Activated naive CD8-positive, alpha-beta T cell treated with anti-CD3 and anti-CD28 coated beads, Interleukin-2, amount 10 ng/mL, durations not matched to agents 7 days and 5 days (primary cell): ENCODE measurements at places on chromosomes 12 and 14.

GRCh38 chr14:51613416-51613815, 38.3 kb upstream of the FRMD6 start:
- no peak for DNase-seq

DNA sequence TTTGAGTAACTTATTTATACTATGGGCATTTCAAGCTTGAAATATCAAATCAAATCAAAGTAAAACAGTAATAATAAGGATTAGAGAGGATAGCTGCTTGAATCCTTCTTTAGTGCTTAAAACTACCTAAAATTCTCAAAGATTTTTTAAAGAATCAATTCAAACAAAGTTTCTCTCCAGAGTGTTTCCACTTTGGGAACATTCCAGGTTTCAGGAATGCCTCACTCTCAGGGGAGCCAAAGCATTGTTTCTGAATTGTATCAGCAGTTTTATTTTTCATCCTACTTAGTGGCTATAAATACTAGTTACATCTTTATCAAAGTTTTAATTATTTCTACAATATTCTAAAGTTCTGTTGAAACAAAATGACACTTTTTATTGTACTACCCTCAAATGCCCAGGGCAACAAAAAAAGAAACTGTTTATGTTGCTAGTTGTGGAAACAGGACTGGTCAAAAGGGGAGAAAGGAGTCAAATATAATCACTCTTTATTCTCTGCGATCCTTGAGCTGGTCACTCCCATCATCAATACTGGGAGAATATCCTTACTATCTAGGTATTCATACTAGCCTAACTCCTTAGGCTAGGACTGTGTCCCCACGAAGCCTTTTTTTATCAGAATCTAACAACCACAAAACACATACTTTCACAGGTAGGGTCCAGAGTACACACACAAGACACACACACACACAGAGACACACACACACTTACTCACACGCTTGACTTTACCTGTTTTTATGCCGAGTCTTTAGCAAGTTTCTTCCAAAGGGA, 598 bp downstream of the RASSF9 start:
- DNase-seq: no peak

- no peak for DNase-seq
Measured at GRCh38 chr12:29334937-29335336, 46.0 kb downstream of the ERGIC2 start.

DNA sequence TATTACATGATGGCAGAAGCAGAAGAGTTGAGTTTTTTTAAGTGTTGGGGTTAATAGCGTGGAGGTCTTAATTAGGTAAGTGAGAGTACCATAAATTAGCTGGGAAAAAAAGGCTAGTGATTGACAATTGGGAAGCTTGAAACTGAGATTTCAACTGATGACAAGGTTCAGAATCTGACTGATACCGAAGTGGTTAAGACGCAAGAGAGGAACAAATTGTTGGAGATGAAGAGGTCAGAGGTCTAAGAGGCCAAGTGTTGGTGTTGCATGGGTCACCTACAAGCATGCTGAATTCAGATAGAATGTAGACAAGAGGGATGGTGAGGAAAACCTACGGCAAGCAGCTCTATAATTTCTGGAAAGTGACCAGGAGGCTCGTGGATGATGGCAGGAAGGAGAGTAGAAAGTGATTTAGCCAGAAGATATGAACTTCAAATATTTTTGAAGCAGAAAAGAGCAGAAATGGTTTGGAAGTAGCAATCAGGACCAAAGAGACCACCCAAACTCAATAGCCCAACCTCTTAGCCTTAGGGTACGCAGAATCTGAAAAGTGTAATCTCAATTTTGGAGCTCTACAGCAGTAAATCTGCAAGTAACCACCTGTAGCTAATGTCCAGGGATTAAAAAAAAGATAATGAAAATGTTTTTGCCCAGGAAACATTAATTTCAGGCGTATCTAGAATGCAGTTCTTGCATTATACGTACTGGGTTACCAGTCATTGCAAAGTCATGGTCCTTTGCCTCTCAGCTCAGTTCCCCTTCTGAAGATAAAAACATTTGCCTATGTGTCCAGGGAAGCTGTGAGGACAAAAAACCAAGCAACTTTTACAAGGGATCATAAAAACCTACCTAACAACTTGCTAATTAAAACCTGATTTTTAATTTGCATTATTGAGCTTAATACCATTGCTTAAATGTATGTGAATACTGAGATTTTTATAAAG, 1.7 kb upstream of the TMPO start:
- DNase-seq: no peak

DNA sequence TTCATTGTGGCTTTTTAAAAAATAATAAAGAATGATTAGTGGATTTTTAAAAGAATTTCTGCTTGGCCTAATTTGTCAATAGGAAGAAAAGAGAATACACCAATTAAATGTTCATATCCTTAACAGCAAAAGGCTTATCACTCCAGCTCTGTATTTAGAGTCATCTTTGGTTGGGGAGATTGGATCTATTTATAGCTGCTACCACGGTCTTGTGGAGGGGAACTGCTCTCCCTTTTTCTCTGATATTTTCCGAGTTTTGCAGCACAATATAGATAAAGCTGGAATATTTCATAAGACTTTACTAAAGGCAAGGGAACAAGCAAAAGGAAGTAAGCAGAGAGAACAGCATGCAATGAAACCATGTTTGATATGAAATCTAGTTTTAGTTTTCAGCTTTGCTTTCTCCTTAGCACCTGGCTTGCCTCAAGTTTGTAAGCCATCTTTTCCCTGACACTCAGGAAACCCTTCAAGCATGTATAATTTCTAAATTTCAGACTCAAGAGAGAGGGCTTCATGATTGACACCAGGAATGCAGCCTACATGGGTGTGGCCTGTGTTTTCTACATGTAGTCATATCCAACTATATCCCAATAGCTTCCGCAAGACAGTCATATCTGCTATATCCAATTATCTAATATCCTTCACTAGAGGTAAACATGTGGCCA, 35.2 kb downstream of the BRMS1L start:
- DNase-seq: no peak

- no peak for DNase-seq
Measured at GRCh38 chr12:109540526-109541412, 32.5 kb downstream of the MMAB start.

GRCh38 chr12:97164936-97165335, 257.9 kb downstream of the NEDD1 start:
- no peak for DNase-seq

DNA sequence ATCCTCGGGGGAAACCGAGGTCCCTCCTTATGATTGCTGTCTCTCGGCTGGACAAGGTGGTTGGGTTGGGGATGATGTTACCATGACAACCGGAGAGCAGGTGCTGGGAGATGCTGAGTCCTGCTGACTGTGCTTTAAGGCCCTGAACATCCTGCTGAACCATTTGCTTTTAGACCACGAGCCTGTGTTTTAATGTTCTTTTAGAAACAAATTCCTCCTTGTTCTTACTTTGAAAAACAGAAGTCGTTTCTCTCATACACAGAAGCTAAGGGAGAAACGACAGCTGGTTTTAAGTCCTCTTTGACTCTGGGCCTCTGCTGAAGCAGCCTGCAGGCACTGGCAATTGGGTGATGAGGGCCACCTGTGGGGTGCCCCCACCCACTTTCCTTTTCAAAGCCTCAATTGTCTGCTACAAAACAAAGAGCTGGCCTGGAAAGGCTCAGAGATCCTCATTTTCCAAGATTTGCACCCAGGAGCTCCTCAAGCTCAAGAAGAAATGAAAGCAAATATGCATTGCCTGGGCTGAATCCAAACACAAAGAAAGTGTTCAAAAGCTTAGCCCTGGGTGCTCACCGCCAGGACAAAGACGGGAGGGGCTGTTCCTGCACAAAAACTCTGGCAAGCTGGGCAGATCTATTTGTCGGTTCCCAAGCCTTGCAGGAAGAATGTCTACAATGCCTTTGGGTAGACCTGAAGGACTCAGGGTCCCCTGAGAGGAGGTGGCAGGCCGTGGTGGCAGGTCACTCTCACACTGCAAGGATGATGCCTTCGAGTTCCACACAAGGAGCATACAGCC, 90.0 kb upstream of the CLMN start:
- no peak for DNase-seq

DNA sequence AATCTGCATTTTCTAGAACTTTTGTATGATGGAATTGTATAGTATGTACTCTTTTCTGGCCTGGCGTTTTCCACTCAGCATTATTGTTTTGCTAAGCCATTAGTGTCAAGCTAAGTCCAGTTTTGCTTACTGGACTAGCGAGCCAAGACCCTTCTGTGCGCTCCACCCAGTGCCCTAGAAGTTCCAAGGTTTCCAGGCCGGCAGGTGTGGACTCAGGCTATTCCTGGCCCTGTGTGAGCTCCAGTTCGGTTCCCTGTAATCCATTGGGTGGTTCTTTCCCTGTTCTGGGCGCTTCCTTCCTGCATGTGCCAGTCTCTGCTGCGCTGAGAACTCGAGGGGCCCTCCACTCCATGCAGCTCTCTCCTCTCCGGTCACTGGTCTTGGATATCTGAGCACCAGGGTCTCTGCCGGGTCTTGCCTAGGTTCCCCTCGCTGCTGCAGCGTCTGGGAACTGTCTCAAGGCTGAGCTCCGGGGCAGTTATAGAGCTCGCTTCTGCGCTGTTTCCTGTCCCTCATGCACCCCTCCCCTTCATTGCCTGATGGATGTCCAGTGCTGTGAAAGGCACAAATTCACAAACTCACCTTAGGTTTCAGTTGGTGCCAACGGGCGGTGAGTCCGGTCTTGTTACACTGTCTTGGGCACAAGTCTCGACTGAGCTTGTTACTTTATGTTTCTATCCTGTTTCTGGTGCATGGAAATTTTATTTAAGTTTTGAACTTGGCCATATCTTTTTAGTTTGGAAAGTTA, 100.8 kb downstream of the ADGRD1 start:
- DNase-seq: no peak

DNA sequence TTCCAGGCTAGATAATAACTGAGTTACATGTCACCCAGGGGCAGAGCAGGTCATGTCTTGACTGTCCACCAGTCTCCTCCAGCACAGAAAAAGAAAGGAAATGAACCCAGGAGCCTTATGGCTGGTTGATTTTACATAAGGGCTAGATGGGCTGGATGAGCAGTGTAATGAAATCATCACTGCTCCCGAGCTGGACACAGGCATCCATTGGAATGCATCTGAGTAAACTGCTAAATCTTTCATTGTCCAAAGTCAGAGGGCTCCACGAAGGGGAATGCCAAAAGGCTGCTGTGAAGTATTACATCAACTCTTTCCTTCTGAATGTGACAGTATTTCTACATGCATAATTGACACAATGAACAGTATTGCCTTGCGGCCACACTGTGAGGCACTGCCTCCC, 30.1 kb upstream of the TSPAN11 start:
- DNase-seq: no peak

GRCh38 chr14:86193756-86194155, 663.8 kb downstream of the FLRT2 start:
- no peak for DNase-seq

DNA sequence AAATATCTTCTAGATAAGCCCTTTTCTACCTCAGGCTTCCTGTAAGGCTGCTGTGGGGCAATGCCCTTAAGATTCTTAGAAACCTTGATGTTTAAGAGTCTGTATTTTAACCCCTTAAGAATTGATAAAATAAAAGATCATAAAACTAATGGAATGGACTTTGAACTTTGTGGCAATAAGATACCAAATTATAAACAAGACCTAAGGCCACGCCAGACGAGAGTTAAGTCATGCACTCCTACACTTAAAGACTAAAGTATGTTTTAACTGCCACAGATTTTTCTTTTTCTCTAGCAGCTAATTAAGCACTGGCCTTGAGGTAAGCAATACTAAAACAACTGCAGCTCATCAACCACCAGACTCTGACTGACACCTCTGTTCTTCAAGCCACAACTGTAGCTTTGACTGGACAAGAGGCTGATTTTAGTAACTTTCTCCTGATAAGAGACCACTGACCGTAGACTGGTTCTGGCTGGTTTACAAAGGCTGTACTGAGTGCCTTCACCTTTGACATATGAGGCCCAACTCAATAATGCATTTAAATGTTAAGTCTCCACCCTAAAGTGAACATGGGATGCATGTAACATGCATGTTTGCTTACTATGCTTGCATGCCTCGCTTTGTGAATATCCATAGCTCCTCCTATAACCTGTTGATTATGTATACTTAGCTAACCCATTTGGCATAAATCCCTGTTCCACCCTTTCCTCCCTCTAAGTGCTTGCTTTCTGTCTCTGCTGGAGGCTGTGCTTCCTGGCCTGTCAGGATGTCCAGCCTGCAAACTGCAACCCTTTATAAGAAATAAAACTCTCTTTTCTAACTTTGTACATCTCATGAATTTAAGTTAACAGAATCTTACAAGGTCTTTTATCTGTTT, 71.9 kb downstream of the KLHL28 start:
- DNase-seq: no peak

DNA sequence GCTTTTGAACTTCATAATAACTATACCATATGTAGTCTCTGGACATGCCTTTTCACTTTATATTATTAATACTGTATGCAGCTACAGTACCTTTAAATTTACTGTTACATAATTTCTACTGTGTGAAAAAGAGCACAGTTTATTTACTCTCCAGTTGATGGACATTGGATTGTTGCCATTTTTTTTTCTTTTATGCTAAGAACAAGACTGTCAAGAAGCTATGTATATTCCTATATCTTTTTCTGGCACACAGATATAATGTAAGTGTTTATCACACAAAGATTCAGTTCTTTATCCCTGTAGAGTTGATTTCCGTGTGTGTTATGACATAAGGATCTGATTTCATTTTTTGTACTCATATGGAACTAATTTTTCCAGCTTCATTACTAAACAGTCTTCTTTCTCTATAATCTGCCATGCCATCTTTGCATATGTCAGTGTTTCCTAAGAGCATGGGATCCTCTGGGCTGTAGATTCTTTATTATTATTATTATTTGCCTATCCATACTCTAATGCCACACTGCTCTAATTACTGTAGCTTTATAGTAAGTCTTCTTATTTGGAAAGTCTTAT, 593.0 kb upstream of the ATP2B1 start:
- DNase-seq: no peak
